Neural crest cell (in vitro differentiated cells): ENCODE measurements at places on chromosomes 2 and 18.

DNA sequence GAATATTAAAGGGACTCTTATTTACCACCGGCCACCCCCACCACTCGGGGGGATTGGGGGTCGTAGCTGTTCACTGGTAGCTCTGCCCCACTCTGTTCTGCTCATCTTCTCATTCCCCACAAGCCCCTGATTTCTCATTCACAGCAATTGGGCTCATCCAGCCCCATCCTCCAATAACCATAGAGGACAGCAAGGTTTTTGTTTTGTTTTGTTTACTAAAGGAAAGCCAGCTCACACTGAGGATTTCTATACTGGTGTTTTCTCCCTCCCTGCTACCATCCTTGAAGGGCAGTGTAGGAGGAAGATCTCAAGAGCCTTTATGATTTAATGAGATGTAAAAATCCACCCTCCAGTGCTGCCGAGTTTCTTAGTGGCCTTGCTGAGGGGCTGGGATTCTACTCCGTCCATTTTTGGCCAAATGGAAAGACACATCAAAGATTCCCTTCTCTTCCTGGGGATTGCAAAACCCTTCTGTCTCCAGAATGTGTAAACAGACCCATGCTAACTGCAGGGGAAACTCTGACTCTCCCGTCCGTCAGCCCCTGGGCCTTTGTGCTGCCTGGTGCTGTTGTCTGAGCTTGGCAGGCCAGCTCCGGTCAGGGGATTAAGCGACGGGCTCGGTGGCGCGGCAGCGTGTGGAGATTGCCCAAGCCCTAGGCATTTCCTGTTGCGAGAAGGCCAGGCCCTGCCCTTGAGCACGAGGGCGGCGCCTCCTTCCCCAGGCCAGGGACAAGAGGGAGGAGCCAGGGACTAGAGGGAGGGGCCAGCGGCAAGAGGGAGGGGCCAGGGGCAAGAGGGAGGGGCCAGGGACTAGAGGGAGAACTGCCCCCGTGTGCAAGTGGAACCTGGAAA, 165.0 kb downstream of the ANTXR1 start:
- DNase-seq = peak; percentile 21

GRCh38 chr2:68385220-68385906, 20.3 kb downstream of the PLEK start:
- no peak for DNase-seq

GRCh38 chr2:126864861-126865260, 33.8 kb upstream of the TEX51 start:
- DNase-seq = no peak

DNA sequence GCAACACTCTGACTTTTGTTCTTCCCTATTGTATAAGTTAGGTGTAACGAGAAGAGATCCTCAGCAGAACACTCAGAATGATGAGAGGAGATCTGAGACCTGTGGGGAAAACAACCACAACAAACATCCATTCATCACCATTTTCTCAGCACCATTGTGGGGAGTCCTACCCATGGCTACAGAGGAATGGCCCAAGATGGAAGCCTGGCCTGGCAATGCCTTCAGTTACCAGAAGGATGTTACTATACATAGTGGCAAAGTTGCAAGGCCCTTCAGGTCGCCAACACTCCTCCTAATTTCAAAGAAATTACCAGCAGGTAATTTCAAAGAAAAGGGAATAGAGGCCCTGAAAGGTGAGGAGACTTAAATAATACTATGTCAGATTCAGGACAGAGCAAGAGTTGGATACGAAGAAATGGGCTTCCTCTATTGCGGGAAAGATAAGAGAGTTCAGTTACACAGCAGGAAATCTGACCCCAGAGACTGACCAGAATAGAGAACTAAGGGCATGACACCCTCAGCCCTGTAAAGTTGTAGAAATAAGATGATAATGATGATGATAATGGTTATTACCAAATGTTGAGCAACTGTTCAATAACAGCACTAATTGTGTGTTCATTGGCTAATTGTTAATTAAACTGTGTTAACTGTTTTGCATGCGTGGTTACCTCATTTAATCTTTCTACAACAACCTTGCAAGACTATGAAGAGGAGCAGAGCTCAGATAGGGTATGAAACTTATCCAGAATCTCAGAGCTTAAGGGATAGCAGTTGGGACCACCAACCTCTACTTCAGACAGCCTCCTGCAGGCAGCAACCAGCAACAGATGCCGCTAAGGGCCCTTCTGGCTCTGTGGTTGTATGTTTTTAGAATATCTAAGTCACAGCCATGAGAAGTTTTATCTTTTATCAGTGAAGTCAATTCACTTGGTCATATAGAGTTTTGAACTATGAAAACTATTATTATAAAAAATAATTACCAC, 37.5 kb downstream of the DHRS9 start:
- DNase-seq = no peak

DNA sequence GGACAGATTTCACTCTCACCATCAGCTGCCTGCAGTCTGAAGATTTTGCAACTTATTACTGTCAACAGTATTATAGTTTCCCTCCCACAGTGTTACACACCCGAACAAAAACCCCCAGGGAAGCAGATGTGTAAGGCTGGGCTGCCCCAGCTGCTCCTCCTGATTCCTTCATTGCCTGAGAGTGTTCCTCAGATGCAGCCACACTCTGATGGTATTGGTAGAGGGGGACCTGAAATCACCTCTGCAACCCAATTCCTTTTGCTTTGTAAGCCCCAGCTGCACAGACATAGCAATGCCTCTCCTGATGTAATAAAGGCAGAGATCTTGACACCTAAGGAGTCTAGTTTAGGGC, 1529.8 kb downstream of the RPIA start:
- no peak for DNase-seq

DNA sequence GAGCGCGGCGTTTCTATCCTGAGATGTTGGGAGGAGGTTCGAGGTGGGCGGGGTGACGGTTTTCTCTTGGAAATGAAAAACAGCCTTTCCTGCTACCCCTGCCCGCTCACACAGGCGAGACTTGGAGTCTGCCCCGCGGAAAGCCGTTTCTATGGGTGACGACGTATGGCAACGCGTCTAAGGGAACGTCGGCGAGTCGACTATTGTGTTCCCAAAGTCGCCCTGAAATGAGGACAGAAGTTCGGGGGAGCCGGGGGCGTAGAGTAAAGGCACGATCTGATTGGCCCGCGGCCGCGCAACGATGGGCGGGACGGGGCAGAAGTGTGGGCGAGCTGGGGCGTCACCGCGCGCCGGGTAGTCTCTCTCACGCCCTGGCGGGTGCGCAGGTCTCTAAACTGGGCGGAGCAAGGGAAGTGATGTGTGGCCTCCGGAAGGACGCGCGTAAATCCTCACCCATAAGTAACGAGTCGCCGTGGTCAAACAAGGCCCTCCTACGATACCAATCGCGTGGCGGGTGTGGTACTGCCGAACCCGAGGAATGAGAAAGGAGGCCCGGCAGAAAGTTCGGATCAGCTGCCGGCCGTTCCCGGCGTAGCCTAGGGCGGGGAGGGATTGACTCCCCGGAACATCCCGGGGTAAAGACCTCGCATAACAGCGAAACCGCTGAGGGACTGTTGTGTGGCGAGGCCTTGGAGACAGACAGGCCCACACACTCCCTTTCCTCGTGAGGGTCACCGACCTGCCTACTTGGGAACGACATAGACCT, 89.6 kb downstream of the FAM161A start:
- peak; percentile 90 for DNase-seq

DNA sequence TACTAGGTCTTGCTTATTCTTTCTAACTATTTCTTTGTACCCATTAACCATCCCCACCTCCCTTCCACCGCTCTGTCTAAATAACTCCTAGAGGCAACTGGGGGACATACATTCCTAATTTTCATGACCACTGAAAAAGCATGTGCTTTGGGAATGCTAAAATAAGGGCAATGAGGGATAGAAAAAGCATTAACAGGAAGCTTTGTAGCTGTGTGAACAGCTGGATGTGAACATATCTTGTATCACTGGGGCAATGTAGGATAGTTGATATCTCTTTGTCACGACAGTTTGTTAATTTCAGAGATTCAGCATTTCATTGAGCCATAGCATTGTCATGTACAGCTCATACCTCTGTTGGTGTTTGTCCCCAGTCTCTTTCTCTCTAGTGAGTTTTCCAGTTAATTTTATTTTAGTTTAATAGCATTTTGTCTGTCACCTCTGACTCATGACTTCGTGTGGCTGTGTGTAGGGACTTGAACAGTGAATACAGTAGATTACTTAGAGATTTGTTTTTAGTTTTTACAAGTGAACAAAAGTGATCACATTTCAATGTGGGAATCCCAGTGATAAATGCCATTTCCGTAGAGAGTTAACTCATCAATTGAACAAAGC, 230.3 kb upstream of the NRP2 start:
- no peak for DNase-seq
